ENCODE measurements at places on chromosomes 13 and 19. TPM values are rescaled to one million over a fixed set of nuclear protein-coding genes. Genes with fewer than 3 reads are reported as not detected.
A peak's percentile ranks its signal among the peaks of the same experiment; 100 is the strongest.

- no peak for DNase-seq
These were observed 110.5 kb downstream of the LRCH1 start for GRCh38 chr13:46663206-46664037.

DNA sequence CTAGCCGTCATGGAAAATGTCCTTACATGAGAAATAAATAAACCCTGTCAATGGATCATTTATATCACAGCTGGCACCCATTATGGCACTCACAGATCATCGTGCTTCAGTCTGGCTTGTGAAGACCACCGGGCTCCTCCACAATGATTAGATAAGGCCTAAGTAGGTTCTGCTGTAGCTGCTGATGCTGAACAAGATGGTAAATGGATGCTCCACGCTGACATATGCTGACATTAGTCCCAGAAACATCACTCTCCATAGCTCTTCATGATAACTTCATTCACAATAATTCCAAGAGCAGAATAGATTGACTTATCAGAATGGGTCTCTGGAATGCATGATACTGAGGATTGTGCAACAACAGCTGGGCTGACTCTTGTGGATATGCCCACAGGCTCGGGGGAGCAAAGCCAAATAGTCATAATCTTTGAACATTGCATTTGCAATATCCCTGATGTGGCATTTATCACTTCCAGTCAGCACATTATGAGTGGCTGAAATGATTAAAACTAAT lies 63.8 kb upstream of the RXFP2 start:
- DNase-seq = no peak

DNA sequence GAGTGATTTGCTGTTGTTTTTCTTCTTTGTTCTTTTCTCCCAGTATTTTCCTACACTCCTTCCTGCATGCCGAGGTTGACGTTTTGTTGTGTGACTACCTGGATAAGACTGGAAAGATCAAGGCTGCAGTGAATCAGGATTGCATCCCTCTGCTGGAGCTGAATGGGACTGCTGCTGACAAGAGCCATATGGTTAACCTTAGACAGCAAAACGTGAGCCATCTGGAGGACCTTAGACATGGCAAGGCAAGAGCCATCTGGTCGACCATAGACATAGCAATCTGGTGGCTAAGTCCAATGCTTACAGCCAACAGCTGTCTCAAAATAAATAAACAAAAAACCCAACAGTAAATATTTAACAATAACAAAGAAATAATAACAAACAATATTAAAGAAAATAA lies 42.6 kb upstream of the ZNF91 start:
- DNase-seq = no peak

ADGRE1 gene
- 0.93 TPM for total RNA-seq

DNA sequence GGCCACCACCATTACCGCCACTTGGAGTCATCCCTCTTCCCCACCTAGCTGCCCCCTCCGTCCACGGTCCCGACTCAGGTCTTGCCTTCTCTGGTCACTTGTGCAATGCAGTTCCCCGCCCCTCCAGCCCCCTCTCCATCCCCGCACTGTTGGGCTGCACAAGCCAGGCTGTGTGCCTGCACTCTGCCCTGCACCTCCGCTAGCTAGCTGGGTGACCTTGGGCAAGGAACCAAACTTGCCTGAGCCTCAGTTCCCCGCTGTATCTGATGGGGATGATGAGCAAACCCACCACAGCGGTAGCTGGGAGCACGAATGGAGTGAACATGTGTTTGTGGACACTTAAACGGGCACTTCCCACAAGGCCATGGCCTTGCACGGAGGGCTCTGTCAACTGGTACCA lies 5.6 kb upstream of the TMEM147 start:
- DNase-seq = no peak

KLK14 gene
- not detected for total RNA-seq

- DNase-seq = no peak
These were observed 8.9 kb downstream of the RTBDN start for GRCh38 chr19:12825254-12826131.

DNA sequence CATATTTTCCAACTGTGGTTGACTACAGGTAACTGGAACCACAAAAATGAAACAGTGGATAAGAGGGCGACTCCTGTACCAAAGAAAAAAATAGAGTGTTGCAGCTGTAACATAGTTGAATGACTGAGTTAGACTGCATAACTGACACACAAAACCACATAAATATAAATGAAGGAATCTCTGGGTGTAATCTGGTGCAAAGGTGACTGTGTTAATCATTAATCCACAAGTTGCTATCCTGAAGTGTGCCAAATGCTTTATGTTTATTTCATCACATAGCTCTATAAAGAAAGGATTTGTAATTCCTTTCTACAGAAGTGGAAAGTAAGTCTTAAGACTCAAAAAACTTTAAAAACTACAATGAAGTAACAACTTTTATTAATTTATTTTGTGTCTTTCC lies 6.0 kb upstream of the GJB2 start:
- DNase-seq = no peak

CYP2A6 gene
- not detected for total RNA-seq

DNA sequence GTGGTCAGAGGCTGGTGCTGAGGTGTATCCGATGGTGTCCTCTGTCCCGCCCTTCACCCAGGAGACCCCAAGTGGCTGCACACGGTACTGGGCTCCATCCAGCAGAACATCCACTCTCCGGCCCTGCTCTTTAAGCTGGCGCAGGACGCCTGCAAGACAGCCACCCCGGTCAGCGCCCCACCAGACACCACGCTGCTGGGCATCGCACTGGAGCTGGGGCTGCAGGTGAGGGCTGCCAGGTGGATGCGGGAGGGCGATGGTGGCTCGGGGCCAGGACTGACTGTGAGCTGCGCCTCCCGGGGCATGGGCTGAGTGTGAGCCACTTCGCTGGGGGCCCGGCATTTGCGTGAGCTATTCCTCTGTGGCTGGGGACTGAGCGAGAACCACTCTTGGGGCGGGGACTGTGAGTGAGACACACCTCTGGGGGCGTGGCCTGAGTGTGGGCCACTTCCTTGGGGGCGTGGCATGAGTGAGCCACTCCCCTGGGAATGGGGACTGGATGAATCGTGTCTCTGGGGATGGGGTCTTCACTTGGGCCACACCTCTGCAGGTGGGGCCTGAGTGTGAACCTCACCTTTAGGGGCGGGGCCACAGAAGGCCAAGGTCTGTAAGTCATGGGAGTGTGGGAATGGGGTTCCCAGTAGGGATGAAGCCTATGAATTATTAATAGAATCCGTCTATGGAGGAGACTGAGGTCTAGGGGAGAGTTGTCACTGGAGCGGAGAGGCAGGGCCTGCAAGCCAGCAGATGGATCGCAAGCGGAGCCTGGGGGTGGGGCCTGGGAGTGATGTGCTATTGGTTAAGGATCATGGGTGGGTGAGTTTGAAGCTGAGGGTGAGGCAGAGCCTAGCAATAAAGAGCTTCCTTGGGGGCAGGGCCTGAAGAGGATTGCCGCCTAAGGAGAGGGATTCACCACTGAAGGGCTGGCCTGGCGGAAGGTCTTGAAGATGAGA lies 30.5 kb downstream of the ZSWIM4 start:
- no peak for DNase-seq

DNA sequence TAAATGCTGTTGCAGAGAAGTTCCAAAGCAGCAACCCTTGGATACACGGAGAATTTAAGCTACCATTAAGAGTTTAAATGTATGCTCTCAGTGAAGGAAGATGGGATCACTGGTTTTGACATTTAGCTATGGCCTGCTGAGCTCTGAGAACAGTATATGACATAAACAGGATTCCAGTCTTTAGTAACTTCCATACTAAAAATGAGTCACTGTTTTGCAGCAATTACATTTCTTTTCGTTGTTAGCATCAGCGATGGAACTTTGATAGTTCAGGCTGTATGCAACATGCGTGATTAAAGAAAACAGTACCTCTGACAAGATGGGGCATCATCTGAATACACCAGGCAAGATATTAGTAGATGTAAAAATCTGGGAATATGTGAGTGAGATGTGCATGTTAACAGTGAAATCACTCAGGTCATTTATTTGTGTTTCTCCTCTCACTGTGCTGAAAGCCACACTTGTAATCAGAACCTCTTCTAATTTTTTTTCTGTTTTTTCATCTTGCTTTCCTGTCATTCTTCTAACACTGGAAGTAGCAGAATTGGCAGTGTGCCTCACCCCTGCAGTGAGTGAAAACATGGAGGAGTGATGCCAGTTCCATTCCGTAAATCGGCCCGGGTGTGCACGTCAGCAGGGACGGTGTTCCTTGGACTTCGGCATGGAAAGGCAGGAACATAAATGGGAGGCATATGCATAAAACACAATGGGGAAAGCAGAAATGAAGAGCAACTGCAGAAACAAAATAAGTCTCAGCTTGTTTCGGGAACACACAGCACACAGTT lies 361.5 kb downstream of the OXGR1 start:
- DNase-seq = no peak

TTC9B gene
- not detected for total RNA-seq

GRCh38 chr19:54121259-54121658 lies 5.7 kb downstream of the PRPF31 start:
- no peak for DNase-seq

DNA sequence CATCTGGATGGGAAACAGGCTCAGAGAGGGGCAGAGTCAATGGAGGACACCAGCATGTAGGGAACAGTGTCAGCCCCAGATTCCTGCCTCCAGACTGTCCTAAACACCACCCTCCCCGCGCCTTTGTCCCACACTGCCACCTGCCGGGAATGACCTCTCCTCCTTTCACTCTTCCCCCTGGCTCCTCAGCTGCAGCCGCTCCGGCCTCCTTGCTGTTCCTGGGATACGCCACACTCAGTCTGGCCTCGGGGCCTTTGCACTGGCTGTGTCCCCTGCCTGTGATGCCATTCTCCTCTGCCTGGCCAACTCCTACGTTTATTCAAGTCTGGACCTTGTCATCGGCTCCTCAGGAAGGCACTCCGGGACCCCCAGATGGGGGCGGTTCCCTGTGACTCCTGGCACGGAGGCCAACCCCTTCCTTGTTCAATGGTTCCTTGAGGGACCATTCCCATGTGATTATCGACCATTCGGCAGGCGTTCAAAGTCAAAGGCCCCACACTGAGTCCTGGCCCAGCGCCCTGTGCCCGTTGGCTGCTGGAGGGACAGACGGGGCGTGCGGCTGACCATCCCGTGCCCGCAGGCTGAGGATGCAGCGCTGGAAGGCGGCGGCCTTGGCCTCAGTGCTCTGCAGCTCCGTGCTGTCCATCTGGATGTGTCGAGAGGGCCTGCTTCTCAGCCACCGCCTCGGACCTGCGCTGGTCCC lies 15.8 kb downstream of the FUT6 start:
- DNase-seq = no peak

DNA sequence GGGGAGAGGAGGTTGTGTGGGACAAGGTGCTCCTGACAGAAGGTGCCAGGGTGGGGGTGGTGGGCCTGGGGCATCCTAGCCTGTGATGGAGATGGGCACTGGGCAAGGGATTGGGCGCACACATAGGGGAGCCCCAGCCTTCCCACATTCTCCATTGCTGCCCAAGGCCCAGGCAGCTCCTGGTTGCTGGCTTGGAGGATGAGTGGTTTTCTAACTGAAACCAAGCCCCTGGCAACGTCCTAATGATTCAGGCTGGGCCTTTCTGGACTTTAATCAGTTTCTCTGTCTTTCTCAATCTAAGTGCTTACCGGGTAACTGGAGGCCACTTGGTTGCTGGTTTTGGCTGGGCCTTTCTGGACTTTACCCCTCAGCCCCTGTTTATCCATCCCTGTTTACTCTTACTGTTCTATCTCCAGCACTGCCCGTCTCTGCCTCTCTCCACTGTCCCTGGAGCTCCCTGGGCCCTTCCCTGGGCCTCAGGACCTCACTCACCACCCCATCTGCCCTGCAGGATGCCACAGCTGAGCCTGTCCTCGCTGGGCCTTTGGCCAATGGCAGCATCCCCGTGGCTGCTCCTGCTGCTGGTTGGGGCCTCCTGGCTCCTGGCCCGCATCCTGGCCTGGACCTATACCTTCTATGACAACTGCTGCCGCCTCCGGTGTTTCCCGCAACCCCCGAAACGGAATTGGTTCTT lies 354 bp downstream of the CYP4F3 start:
- DNase-seq = no peak

GRCh38 chr13:66659701-66660467 lies 570.3 kb downstream of the PCDH9 start:
- DNase-seq = no peak

- no peak for DNase-seq
These were observed 27.0 kb downstream of the MTRF1 start for GRCh38 chr13:41236369-41236768.

PLEKHG2 gene
- total RNA-seq = 48.6 TPM

KCNN1 gene
- not detected for total RNA-seq

DNA sequence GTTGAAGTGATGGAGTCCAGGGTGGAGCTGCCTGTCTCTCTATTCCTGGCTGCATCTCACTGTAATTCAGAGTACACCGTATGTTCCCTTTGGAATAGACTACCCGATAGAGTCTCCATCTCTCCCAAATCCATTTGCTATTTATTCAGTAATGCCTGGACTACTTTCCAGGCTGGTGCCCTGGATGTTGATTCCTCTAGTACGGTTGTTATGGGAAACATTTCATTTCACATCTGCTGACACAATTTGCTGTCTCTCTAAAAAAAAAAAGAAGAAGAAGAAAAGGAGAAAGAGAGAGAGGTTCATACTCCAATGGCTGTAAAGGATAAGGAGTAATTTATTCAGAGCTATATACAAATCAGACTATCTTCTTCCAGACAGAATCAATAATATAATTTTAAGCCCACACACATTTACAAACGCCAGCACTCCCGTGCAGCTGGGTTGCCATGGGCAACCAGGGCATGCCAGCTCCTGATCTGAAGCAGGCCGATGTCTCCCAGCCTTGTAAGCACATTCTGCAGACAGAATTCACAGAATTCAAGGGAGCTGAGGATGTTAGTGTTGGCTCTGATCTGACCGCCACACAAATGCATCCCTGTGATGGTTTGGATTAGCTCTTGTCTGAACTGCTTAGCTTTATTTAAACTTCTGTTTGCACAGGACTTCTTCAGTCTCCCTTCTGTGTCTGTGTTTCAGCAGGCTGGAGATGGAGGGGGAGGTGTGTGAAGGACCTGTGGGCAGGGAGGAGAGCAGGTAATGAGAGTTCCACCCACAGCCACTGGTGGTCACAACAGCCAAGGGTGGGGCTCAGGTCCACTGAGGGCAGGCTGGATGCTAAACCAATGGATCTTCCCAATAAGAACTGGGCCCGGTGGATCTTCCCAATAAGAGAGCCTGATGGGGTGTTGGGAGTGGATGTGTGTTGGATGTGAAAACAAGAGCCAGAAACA lies 66.0 kb downstream of the TEX26 start:
- no peak for DNase-seq

GRCh38 chr19:10113964-10114650 lies 2.6 kb downstream of the P2RY11 start:
- peak; percentile 84 for DNase-seq

DACT3 gene
- total RNA-seq = 122 TPM

GRCh38 chr19:38294090-38294489 lies 10.0 kb upstream of the C19orf33 start:
- DNase-seq = no peak

- no peak for DNase-seq
These were observed 156.1 kb downstream of the IRS2 start for GRCh38 chr13:109630271-109630670.

GPC5 gene
- 0.37 TPM for total RNA-seq

RASIP1 gene
- 13.8 TPM for total RNA-seq

Data from posterior vena cava (tissue), 2 donors.